ENCODE measurements at places on chromosomes 7 and 10. TPM values are rescaled to one million over a fixed set of nuclear protein-coding genes. Genes with fewer than 3 reads are reported as not detected.

The TBX20 gene
- total RNA-seq = 1.8 TPM

GRCh38 chr7:19117091-19117869, at the start of gene TWIST1:
TWIST1 (minus strand) TSS chr7:19117636; CDS start chr7:19117321, 315 bp downstream.
- peak within 1 kb of the TSS; percentile 77 for H3K27ac ChIP-seq
- peak; percentile 47 for DNase-seq
- H3K36me3 ChIP-seq = no peaks in the 10 kb centered on the region
- peaks cover 52% of the 10 kb centered on the region for H3K27me3 ChIP-seq
- peak within 1 kb of the TSS; percentile 46 for H3K4me3 ChIP-seq
- H3K4me1 ChIP-seq = peaks cover 11% of the 10 kb centered on the region

GRCh38 chr10:74898201-74898976, 72.0 kb downstream of the KAT6B start:
- H3K36me3 ChIP-seq = no peaks in the 10 kb centered on the region
- H3K27ac ChIP-seq = no peak overlapping the region
- H3K4me3 ChIP-seq = no peak overlapping the region
- H3K27me3 ChIP-seq = no peaks in the 10 kb centered on the region
- H3K4me1 ChIP-seq = peaks cover 5% of the 10 kb centered on the region
- no peak for DNase-seq

The PAPOLB gene
- not detected for total RNA-seq

DNA sequence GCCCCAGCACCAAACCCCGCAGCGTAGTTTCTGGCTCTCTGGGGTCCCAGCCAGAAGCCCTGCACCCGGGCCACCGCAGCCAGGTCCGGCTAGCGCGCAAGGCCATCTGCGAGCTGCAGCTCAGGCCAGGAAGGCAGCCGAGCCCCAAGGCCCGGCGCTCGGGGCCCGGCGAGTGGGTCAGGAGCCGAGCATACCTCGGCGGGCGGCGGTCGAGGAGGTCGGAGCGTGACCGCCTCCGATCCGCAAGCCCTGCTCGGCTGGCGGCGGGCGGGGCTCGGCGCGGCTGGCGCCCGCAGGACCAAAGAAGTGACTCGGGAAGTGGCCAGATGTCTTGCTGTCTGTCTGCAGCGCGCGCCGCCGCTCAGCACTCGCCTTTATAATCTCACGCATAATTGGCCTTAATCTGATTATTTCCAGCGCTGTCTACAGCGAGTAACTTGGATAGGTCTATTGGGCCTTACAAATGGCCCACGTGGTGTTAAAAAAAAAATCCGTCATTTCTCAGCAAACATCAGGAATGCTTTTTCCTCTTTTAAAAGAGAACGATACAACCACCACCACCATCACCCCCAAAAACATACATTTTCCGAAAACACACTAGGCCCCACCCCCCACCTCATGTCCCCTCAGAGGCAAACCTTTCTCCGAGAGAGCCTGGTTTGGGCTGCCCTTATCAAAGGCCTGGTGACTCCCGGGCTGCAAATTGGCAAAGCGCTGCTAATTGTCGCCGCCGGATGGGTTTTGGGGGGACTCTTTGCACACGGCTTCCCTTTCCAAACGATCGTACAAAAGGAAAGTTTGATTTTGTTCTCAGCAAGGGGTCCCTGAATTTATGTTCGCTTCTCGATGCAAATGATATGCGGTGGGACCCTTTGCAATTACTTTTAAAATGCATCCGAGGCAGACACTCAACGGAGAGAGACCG, at the start of gene DRGX:
Gene DRGX (minus strand): TSS at position 349 of the 925 bp plus-strand sequence. CDS start 649 bp downstream, outside the sequence.
- H3K27ac ChIP-seq = peak within 1 kb of the TSS; percentile 52
- no peak for DNase-seq
- no peak within 1 kb of the TSS for H3K4me3 ChIP-seq
- peaks cover 15% of the 10 kb centered on the region for H3K4me1 ChIP-seq
- no peaks in the 10 kb centered on the region for H3K36me3 ChIP-seq

DNA sequence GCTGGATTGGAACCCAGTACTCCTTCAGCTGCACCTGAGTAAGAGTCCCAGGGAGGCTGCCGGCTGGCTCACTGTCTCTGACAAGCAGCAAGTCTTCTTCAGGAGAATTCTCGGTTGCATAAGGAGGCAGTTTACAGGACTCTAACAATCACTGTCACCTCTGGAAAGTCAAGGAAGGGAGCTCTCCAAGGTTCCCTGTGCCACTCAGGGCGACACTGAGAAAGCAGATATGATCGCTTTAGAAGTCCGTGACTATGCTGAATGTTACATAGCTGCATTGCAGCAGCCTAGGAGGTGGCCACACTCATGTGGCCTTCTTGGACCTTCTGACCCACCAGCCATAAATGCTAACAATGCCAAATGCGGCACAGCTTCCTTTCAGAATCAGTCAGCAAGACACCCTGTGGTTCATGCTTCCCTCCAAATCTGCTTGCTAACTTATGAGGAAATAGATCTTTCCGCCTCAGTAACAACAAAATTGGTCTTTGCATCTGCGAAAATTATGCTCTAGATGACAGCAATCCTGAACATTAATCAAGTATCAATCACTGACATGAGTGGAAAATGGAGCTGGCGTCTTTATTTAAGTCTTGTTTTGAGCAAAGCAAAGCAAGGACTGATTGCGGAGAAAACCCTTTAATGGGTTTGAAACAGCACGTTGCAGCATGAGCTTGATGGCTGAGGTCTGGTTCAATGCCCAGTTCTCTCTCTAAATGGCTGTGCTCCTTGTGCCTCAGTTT, 132.9 kb downstream of the ATXN7L1 start:
- H3K4me1 ChIP-seq = peaks cover 5% of the 10 kb centered on the region
- DNase-seq = peak; percentile 26
- H3K27ac ChIP-seq = no peak overlapping the region
- H3K27me3 ChIP-seq = no peaks in the 10 kb centered on the region

- no peak overlapping the region for H3K4me3 ChIP-seq
- H3K27ac ChIP-seq = no peak overlapping the region
- no peaks in the 10 kb centered on the region for H3K4me1 ChIP-seq
These were observed 9.9 kb downstream of the RP9 start for GRCh38 chr7:33099154-33099940.

DNA sequence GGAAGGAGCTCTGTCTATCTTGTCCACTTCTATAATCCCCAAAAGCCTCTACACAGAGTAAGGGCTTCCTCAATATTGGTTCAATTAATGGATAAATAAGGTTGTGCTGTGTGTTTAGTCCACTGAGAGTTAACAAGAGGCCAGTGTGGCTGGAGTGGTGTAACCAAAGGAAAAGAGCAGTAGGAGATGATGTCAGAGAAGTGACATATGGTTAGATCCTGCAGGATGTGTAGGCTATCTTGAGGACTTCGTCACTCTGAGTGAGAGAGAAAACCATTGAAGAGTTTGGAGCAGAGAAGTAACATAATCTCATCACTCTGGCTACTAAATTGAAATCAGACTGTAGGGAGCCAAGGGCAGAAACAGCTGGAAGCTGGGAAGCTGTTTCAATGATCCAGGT, 13.0 kb upstream of the RUNDC3B start:
- DNase-seq = no peak
- no peaks in the 10 kb centered on the region for H3K27me3 ChIP-seq
- H3K27ac ChIP-seq = no peak overlapping the region
- no peaks in the 10 kb centered on the region for H3K36me3 ChIP-seq
- no peaks in the 10 kb centered on the region for H3K4me1 ChIP-seq
- no peak overlapping the region for H3K4me3 ChIP-seq

The CFTR gene
- total RNA-seq = 0.22 TPM
